Pulmonary artery endothelial cell (primary cell): ENCODE measurements at places on chromosomes 2 and 18.
A peak's percentile ranks its signal among the peaks of the same experiment; 100 is the strongest.

DNA sequence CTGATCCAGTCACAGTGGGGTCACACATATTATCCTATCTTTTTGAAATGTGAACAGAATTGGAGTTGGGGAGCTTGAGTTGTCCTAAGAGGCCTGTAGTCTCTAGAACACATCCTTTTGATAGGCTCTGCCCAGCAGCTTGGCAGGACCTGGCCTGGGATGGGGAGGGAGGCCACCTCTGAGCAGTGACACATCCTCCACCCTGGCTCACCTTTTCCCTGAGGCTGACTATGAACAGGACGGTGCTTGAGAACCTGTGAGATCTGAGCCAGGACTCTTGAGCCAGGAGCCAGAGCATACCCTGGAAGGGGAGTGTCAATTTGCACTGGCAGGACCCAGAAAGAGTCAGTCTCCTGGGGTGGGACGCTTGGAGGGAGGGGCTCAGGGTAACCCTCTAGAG is 17.7 kb upstream of the ATP6V1B1 start:
- DNase-seq = no peak

GRCh38 chr2:118010473-118010872 is 3.4 kb downstream of the CCDC93 start:
- DNase-seq = no peak

- peak; percentile 44 for DNase-seq
Measured at GRCh38 chr18:51211552-51211951, 14.1 kb upstream of the MEX3C start.

- DNase-seq = no peak
Measured at GRCh38 chr2:109280804-109281203, 151.8 kb downstream of the SH3RF3 start.

GRCh38 chr2:230900336-230900995 is 24.6 kb downstream of the GPR55 start:
- no peak for DNase-seq

DNA sequence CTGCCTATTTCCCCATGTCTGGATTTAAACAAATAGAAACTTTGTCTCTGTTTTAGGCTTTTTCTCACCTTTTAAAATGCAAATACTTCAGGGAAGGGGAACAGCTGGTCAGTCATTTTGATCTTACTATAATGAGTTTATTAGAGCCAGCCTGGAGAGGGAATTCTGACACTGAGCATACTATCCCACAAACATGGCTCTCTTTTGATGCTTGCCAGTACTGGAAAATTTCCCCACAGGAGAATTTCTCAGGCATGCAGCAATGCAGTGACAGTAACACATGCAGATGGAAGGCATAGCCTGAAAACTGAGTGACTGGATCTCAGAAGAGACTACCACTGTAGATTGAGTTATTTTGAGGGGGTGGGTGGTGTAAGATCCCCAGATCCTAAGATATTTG is 974.3 kb upstream of the CELF4 start:
- DNase-seq = no peak

- no peak for DNase-seq
Measured at GRCh38 chr2:134253117-134253704, 661 bp upstream of the MGAT5 start.

DNA sequence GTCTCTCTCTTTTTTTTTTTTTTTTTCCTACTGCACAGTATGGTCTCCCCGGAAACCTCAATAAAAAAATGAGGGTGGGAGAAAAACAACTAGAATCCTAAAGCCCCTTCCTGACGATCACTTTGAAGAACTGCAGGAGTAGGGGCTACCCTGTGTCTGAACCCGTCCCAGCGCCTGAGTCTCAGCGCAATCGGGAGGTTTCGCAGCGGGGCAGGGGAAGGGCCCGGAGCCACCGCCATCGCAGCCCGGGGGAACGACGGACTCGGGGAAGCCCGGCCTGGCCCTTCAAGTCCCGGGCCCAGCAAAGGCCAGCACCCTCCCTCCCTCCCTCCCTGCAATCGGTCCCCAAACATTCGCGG is 411 bp downstream of the NARS1 start:
- no peak for DNase-seq

DNA sequence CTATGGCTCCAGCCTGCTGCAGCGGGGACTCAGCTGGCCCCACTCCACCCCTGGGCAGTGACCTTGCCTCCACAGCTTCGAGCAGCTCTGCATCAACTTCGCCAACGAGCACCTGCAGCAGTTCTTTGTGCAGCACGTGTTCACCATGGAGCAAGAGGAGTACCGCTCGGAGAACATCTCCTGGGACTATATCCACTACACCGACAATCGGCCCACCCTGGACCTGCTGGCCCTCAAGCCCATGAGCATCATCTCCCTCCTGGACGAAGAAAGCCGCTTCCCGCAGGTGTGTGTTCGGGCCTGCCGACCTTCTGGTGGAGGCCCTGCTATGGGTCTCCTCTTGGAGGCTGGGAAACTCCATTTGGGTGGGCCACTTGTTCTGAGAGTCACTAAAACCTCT is 48.6 kb downstream of the MYO7B start:
- no peak for DNase-seq

GRCh38 chr2:201931475-201931874 is 102.2 kb upstream of the FZD7 start:
- no peak for DNase-seq

DNA sequence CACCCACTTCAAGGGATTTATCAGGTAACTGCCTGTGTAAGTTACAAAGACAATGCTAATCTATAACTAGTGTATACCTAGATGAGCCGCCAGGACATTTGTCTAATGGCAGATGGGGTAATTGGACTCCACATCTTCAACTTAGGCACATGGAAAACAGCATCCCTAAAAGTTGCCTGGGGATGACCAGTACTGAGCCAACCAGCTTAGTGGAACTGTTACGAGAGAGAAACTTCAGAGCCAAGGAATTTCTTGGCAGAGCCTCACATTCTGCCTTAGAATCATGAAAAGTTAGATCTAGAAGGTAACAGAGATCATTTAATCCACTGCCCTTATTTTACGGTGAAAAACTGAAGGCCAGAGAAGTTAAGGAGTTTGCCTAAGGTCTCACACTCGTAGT is 15.5 kb upstream of the CLASP1 start:
- no peak for DNase-seq

GRCh38 chr2:61737841-61738240 is 116.0 kb downstream of the FAM161A start:
- DNase-seq = no peak

DNA sequence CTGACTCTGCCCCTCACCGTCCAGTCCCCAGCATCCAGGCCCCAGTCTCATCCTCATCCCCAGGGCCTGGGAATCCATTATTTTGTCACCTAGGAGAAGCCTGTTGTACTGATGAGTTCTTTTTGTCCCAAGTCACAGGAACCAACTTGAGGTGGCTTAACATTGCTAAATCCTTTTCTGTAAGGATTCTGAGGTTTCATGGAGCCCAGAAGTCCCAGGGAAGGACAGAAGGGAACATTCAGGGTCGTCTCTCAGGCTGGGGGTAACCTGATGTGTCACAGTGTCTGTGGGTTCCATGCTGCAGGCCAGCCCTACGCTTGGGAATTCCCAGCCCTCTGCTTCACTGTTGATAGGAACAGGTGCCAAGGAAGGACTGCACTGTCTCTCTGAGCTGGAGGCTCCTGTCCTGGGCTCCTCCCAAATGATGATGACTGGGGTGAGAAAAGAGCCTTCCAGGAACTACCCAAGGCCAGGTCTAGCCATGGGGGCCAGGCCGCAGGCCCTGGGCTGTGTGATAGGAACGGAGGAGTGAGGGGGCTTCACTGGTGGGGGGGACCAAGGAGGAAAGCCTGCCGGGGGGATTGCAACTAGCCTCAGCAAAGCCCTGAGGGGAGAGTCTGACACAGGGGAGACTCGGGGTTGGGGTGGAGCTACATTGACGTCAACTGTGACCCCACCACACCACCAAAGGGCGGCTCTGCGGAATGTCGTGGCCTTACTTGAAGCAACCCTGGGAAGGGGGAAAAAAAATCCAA is 145.7 kb downstream of the SMAD7 start:
- no peak for DNase-seq

GRCh38 chr2:22406625-22407024 is 978.4 kb upstream of the KLHL29 start:
- no peak for DNase-seq

DNA sequence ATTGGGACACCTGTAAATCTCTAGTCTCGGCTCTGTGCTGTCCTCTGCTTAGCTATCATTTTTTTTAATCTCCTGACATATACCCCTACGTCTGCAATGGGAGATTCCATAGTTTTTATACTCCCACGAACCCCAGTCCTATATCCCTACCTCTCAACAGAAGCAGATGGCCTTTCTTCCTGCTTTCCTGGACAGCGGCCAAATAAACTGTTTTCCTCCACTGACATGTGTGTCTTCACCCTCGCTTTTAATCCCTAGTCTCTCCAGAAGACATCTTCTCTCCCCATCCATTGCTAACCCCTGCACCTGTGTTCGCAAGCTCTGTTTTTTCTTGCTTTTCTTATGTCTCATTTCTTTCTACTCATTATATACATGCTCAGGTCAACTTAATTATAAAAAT is 395.4 kb downstream of the EPHA4 start:
- DNase-seq = no peak

GRCh38 chr2:105057005-105057404 is 19.1 kb downstream of the MRPS9 start:
- DNase-seq = no peak

DNA sequence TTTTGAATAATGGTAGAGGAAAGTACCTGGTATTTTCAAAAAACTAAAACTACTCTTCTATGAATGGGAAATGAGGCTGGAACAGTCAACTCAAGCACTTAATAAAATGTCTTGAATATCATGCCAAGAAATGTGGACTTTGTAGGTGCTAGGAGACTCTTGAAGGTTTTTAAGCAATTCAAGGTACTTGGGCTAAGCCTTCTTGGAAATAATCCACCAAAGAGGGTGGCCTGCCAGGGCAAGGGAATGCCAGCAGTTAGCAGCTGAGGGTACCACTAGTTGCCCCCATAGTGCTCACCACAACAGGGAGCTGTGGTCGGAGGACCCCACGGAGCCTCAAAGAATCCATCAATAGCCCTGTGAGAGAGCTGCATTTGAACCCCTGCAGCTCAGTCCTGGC is 14.6 kb upstream of the ACYP2 start:
- no peak for DNase-seq

- DNase-seq = no peak
Measured at GRCh38 chr2:12867631-12868287, 151.0 kb downstream of the TRIB2 start.

- DNase-seq = no peak
Measured at GRCh38 chr2:31221544-31221943, 4.2 kb upstream of the CAPN14 start.

DNA sequence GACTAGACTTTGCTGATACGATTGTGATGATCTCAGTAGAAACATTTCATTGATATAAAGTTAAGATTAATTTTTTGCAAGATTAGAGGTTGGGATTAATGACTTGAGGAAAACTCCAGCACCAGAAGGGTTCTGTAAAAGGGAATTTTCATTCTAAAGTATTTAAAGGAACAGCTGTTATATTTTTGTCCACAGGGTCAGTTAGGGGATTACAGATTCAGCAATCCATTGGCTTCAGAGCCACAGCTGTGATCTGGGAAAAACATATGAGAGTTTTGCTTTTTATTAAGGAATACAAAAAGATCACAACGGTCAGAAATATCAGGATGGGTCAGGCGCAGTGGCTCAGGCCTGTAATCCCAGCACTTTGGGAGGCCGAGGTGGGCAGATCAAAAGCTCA is 19.6 kb upstream of the REV1 start:
- DNase-seq = no peak

GRCh38 chr2:133012847-133013734 is 343.1 kb upstream of the LYPD1 start:
- no peak for DNase-seq

DNA sequence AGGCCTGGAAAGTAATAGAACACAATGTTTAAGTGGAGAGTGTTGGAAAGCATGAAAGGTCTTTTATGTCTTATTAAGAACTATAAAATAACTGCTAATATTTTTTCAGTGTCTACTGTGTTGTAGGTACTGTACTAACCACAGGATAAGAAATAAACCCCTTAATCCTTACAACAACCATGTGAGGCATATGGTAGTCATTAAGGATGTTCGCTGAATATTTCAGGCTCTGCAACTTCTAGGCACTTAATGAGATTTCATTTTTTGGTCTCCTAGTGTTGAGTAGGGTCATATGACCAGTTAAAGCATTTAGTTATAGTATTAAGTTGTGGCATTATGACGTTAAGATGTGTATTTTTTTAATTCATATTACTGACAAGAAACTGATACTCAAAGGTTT is 346.6 kb upstream of the KCNH7 start:
- DNase-seq = no peak

DNA sequence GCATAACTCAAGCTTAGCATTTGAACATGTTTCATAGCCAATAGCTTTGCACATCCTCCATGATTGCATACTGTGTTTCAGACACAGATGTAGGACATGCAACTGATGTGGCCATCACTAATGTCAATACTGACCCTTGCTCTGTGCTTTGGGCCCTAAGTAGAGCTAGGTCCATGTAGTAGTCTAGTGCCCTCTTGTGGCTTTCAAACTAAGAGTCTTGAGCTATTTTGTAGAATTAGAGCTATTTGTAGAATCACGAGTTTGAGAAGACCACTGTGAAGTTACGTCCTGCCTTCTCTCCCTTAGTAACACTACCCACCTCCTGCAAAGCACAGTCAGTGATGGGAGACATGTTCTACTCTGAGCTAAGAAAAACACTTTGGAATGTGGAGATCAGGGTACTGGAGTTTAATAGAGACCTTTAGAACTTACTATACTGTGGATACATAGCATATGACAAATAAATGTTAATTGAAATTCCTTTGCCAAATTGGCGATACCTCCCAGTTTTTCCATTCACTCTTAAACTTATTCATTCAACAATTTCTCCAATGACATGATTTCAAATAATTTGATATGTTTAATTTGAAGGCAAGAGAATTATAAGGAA is 306.5 kb upstream of the TNP1 start:
- peak; percentile 8 for DNase-seq

- no peak for DNase-seq
Measured at GRCh38 chr2:27843992-27844391, 46.2 kb downstream of the RBKS start.

DNA sequence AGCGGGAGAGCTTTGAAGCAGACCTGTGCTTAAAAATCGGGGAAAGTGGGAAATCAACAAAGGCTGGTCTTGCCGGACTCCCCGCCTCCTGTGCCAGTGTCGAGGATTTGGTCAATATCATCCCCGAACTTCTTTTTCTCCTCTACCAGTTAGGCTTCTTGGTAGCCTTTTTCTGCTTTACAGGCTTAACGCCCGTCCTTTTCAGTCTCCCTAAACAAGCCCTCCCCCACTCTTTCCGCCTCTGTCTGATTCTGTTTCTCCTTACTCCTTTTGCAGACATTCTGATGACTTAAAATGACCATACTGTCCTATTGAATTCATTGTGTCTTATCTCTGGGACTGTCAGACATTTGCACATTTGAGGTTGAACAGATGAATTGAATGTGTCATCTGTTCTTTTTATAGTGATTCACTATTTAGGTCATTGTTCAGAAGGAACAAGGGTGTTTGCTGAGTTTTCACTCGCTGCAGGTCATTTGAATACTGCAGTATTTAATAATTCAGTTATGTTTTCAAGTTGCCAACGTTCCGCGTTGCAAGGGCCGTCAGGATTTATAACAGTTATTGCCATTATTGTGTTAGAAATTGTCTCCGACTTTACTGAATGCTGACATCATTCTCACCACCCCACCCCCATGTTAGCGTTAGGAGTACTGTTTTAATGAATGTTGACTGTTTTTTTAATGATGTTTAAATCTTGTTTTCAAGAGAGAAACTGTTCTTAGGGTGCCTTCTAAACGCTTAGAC is 1.1 kb downstream of the ITGAV start:
- DNase-seq = no peak
